ENCODE measurements at places on chromosomes 4 and X. TPM values are rescaled to one million over a fixed set of nuclear protein-coding genes. Genes with fewer than 3 reads are reported as not detected.

- no peak for DNase-seq
These were observed 341.4 kb downstream of the DHRSX start for GRCh38 chrX:2159393-2159792.

DNA sequence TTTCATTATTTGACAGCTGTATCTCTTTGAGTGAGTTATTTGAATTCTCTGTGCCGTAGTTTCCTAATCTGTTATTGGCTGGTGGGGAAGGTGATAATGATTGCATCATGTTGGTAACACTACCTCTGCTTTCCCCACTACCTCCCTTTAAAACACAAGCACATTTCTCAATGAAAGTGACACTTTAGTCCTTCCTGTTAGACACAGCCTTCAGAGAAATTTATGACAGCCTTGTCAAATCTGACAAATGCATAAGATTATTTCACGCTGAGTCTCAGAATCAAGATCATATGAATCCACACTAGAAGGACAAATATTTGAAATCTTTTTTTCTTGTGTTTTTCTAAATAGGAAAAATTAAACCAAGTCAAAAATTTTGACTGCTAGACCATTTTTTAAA lies 896.1 kb downstream of the CENPC start:
- no peak for DNase-seq

DNA sequence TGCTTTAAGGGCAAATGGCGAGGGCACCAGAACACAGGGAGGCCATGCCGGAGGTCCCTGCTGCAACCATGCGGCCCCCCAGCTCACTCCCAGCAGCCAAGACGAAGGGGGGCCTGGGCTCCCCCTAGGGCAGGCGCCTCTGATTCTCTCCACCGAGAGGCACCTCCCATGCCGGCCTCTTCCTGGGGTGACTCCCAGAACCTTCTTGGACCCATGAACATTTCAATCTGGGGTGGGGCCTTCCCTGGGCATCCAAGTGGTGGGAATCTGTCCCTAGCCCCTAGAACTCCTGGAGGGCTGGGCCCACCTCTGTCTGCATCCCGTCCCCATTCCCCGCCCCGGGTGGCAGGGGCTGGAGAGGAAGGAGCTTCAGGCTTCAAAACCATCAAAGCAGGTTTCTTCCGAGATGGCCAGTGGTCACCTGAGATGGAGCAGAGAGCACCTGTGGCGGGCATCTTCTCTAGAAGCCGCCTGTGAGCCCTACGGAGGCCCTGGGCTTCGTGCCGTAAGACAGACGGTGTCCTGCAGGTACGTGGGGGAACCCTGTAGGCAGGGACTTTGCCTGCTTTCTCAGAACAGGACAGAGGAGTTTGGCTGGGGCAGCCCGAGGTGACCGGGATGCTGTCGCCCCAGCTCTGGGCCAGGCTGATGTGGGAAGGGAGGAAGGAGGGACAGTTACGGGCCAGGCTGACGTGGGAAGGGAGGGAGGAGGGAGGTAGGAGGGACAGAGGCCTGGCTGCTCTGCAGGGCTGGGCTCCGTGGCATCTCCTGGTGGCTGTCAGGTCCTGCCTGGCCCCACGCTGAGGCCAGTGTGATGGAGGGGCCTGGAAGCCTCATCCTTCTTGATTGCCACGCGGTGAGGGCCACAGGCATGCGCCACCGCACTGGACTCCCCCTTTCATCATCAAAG lies 6.8 kb upstream of the SLC25A6 start:
- no peak for DNase-seq

- DNase-seq = no peak
These were observed 16.5 kb upstream of the CLCN4 start for GRCh38 chrX:10140264-10140663.

- DNase-seq = no peak
These were observed 61.6 kb downstream of the SEC24D start for GRCh38 chr4:118774321-118774720.

DNA sequence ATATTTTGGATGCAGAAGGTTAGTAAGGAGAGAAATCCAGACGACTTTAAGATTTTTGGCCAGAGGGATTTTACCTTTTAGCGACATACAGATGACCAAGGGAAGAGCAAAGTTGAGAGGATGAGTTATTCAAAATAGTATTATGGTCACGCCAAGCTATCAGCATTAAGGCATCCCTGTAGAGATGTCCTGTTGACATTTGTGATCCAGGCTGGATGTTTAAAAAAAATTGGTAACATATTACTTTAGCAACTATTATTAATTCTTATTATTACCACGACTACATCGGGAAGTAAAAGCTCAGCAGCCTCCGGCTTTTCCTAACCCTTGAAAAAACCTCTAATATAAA lies 562 bp upstream of the OSTC start:
- DNase-seq = no peak

DNA sequence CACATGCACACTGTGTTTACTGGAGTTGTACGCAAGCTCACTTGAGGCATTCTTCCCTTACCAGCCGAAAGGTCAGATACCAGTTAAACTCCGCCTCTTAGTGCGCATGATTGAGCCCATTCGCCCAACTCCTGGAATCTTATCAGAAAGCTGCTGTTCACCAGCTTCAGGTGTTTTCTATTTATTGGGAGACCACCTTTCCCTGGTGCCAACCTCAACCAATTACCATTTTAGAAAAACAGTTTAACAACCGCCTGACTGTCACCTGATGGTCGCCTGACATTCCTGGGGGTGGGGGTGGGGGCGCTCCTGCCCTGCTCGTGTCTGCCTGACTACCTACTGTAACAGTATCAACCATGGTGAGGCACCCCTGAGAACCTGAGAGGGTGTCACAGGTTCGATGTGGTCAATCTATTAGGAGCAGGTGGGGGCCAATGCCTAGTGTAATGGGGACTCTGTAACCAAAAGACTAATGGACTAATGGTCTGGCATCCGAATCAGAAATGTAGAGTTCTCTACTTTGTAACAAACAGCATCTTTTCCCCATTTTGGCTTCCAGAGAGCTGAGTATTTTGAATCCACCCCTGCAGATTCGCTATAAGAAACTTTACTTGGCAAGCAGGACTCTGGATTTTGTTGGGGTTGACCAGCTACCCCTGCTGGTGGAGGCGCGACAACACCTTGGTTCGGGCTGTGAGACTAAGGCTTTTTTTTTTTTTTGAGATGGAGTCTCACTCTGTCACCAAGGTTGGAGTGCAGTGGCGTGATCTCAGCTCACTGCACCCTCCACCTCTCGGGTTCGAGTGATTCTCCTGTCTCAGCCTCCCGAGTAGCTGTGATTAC lies 58.2 kb upstream of the ZNF157 start:
- DNase-seq = peak; percentile 57

GRCh38 chr4:79620617-79621016 lies 212.6 kb upstream of the GK2 start:
- DNase-seq = no peak

DNA sequence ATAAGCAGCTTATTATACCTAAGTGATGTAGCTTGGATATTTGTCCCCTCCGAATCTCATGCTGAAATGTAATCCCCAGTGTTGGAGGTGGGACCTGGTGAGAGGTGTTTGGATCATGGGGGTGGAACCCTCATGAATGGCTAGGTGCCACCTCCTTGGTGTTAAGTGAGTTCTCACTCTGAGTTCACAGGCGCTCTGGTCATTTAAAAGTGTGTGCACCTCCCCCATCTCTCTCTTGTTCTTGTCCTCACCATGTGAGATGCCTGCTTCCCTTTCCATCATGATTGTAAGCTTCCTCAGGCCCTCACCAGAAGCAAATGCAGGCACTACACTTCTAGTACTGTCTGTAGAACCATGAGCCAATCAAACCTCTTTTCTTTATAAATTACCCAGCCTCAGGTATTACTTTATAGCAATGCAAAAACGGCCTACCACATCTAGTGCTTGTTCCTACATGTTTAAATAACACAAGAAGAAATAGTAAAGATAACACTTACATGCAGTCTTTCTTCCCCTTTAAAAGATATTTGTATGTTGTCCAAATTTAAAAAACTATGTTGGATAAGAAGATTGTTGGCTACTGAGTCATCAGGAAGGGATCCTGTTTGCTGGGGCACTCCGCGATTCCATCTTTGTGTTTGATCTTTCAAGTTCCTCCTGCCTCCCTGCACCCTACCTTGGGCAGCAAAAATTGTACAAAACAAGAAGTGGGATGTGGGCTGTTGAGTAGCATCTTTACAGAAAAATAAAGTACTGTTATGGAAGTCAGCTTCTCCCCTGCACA lies 29.7 kb downstream of the PPP1R2C start:
- no peak for DNase-seq

DNA sequence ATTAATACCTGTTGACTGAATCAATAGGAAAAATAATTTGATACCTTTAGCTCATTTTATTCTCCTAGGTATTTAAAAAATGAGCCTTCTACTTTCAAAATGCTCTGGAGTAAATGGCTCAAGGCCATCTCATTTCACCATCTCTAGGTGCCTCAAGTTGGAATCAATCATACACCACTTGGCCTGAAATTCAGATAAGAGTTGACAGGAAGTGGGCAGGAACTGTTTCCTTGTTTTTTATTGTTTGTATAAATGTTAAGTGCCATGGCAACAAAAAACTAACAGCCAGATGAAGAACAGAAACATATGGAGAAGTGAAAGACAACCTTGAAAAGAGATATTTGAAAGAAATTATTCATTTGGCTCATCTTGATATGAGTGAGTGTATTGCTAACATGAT lies 12.4 kb downstream of the LIMCH1 start:
- DNase-seq = no peak

DNA sequence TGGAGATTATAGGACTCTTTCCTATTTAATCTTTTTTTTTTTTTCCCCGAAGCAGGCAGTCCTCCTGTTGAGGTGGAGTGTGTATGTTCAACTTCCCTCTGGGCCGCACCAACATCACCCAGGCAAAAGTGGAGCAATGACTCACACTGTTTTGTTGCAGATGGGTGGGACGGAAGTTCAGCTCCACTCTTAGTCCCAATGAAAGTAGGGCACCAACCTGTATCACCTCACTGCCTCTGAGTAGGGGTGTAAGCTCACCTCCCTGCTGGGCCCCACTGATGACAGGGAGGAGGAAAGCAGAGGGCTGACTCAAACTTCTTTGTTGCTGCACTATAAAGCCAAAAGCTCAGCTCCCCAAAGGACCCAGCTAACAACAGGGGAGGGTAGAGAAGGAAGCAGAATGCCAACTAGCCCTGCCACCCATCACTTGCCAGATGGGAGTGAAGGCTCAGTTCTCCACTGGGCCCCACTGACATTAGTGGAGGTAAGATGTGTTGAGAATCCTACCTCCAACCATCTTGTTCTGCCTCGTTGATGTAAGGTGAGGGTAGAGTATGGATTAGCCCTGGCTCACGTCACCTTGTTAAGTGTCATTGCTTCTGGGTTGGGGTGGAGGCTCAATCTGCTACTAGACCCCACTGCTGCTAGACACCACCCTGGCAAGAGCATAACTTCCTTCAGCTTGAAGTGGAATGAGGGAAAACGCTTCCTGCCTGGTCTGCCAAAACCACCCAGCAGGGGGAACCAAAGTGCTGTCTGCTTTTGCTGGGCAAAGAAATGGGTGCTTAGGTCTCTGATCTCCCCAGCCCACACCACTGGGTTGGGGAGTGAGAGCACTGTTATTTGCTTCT lies 14.1 kb downstream of the RPS6KA3 start:
- DNase-seq = peak; percentile 76

- no peak for DNase-seq
These were observed 226.7 kb upstream of the CENPE start for GRCh38 chr4:103424853-103425252.

DNA sequence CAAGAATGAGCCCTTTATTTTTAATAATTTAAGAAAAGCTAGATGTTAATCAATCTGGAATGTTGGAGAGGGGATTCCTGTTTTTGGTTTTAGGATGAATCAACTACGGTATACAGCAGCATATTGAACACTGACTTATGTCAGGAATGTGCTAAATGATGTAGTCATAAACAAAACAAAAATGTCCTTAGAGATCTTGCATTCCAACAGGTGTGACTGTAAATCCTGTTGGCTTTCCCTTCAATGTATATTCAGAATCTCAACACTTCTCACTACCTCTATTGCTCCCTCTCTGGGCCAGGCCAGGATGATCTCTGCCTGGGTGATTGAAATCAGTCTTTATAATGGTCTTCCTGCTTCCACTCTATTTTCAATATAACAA lies 37.8 kb upstream of the BDH2 start:
- DNase-seq = no peak

- DNase-seq = no peak
These were observed 1.5 kb downstream of the ABCE1 start for GRCh38 chr4:145099653-145100052.

- no peak for DNase-seq
These were observed 20.4 kb downstream of the TLR2 start for GRCh38 chr4:153704522-153704921.

DNA sequence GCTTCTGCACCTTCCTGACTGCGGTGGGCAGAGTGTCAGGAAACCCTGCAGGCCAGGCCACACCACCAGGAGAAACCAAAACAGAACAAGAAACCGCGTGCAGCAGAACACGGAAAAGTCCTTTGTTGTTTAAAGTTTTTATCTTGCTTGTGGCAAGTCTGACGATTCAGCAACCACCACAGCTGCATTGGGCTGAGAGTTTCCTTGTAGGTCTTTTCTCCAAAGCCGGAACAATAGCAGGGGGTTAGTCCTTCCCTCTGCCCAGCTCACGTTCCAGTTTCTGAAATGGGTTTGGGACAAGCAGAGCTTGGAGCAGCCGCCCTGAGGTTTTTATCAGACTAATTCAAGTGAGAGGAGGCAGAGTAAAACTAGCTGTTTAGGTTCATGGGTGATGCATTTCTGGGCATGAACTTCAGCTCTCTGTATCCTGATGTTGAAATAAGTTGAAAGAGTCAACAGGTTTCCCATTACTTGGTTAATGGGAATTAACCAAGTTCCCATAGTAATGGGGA lies 216.9 kb downstream of the PTTG2 start:
- peak; percentile 49 for DNase-seq

GRCh38 chr4:39687014-39687413 lies 10.9 kb upstream of the UBE2K start:
- DNase-seq = no peak

DNA sequence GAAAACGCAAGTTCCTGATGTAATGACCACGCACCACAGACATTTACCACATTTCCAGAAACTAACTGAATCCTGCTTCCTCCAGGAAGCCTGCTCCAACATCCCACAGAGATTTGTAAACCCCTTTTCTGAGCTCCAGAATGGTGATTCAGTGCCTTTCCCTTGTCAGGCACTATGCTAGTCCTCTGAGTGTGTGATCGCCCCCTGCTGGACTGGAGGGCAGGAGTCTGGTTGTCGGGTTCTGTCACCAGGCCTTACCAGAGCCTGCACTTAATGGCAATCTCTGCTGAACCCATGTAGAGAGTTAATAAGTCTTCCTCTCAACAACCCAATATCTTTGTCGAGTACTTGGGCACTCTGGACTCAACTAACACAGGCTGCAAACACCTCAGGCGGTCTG lies 14.5 kb upstream of the KDM5C start:
- peak; percentile 31 for DNase-seq

REPS2 gene
- total RNA-seq = 0.39 TPM

PAGE2B gene
- 0.74 TPM for total RNA-seq

SH2D1A gene
- total RNA-seq = 40.7 TPM

PRRG3 gene
- total RNA-seq = not detected

PPM1K gene
- 61.2 TPM for total RNA-seq

DRD5 gene
- total RNA-seq = not detected

CSTF2 gene
- 33.0 TPM for total RNA-seq

Measured in activated T-cell treated with anti-CD3 and anti-CD28 coated beads, Interleukin-2, amount 50 U/mL, for 72 hours (primary cell).